ENCODE measurements at places on chromosomes 6 and 20.

GRCh38 chr20:1171461-1172093 is 13.2 kb downstream of the TMEM74B start:
- DNase-seq: no peak

DNA sequence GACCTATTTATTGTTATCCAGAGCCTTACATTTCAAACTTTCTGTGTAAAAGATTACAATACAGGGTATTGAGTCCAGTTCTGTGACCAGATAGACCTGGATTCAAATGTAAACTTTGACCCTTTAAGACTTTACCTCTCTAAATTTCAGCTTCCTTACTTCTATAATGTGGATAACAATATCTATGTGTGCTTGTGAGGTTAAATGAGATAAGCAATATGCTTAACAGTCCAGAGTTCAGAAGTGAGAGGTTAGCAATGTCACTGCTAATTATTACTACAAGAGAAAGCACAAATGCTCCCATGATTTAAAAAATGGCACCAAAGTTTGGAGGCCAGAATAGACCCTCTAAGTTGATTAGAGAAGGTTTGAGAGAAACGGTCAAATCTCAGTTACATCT is 27.5 kb downstream of the EPB41L2 start:
- DNase-seq: no peak

GRCh38 chr20:61015602-61016001 is 236.5 kb upstream of the CDH4 start:
- DNase-seq: no peak

- no peak for DNase-seq
Observed at GRCh38 chr6:142482249-142482648, 180.4 kb downstream of the ADGRG6 start.

DNA sequence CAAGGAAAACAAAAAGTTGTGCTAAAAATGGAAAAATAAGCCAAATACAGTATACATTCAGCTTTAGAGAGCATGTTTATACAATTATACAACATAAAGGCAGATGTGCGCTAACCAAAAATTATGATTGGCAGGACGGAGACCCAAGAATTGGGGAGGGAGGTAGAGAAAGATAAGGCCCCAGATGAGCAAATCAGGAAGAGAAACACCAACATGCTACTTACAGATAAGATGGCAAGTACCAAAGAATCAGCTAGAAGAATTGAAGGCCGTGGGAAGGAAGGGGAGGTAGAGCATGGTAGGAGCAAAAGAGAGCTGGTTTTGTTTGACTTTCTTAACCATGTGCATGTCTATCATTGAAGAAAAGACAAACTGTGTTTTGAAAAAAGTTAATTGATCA is 45.4 kb downstream of the PRND start:
- no peak for DNase-seq

GRCh38 chr20:45821947-45822346 is 5.2 kb downstream of the TNNC2 start:
- no peak for DNase-seq

DNA sequence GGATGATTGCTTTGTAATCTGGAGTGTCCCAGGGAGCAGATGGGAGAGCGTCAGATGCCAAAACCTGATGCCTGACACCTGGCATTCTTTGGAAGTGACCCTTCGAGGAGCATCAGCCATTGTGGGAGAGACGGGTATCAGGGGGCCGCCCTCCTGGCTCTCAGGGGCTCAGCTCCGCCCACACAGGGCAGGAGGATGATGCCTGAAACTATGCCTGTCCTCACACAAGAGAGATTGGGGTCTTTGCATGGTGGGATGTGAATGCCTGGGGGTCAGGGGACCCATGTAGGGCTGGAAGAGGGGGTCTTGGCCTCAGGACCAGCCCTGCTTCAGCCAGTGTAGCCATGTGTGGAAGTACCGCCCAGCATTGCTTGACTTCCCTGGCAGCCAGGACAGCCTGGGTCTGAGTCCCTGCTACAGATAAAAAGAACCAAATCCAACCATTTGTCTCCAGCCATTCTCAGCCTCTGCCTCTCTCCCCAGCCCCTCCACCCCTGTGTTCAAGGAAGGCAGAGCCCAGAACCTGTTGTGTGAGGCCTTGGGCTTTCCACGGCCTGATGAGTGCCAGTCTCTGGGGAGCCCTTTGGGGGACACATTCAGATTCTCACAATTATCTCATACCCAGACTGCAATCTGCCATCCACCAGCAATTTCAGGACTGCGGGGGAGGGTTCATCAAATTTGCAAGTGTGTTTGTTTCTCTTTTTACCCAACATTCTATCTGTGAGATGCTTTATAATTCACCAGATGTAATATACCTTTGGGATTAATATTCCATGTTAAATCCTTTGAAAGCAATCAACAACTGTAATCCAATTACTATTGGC is 371.2 kb downstream of the PREX1 start:
- DNase-seq: no peak

GRCh38 chr20:20205141-20205861 is 153.0 kb downstream of the CFAP61 start:
- DNase-seq: no peak

- DNase-seq: no peak
Observed at GRCh38 chr6:168282985-168283685, 36.4 kb downstream of the DACT2 start.

DNA sequence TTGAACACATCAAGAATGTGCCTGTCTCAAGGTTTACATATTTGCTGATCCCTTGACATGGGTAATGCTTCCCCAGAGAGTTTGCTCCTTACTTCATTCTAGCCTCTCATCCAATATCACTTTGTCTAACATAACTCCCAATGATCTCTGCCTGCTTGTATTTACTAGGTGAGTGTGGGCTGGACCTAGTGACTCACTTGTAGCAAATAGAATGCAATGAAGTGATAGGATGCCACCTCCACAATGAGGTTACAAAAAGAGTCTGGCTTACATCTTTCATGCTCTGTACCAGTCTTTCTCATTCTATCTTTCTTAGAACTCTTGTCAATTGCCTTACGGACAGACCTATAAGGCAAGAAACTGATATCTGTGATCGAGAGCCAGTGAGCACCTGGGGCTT is 44.9 kb upstream of the TMEM200A start:
- DNase-seq: no peak

- DNase-seq: peak; percentile 15
Observed at GRCh38 chr20:36591854-36592641, 13.5 kb upstream of the RAB5IF start.

- DNase-seq: peak; percentile 54
Observed at GRCh38 chr6:149028767-149029405, 282.1 kb downstream of the UST start.

- no peak for DNase-seq
Observed at GRCh38 chr20:30488941-30489613, 768.4 kb upstream of the DEFB115 start.

- no peak for DNase-seq
Observed at GRCh38 chr6:131558922-131559321, 14.1 kb upstream of the ARG1 start.

DNA sequence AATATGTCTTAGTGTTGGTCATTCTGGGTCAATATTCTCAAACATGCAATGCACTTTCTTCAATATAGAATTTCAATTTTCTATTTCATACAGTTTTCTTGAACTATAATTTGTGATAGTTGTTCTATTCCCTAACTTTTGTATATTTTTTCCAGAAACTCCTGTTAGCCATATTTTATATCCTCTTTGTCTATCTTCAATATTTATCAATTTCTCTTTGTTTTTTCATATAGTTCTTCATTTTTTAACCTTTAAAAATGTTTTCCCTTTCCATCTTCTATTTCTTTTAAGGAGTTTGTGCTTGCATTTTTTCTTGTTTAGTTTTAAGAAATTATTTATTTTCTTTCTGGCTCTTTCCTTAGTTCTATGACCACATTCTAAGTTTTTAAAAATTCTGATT is 42.0 kb upstream of the MBOAT1 start:
- DNase-seq: no peak

DNA sequence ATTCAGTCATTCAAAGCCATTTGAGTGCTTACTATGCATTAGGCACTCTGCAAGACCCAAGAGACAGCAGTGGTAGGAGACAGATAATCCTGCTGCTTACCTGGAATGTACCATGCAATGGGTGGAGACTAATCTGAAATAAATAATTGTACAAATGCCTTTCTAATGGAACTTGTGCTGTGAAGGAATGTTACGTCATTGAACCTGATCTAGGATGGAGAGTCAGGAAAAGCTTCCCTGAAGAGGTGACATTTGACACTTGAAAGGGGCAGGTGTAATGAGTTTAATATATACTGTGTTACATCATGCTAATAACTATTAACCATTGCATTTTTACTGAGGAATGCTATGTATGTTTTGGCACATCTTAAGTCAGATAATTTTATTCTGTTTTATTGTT is 491.0 kb upstream of the FLRT3 start:
- no peak for DNase-seq

- no peak for DNase-seq
Observed at GRCh38 chr6:110378552-110378951, 20.4 kb upstream of the METTL24 start.

GRCh38 chr20:62686869-62687830 is 21.5 kb upstream of the NTSR1 start:
- DNase-seq: no peak

GRCh38 chr20:61299618-61300017 is 47.6 kb downstream of the CDH4 start:
- no peak for DNase-seq

DNA sequence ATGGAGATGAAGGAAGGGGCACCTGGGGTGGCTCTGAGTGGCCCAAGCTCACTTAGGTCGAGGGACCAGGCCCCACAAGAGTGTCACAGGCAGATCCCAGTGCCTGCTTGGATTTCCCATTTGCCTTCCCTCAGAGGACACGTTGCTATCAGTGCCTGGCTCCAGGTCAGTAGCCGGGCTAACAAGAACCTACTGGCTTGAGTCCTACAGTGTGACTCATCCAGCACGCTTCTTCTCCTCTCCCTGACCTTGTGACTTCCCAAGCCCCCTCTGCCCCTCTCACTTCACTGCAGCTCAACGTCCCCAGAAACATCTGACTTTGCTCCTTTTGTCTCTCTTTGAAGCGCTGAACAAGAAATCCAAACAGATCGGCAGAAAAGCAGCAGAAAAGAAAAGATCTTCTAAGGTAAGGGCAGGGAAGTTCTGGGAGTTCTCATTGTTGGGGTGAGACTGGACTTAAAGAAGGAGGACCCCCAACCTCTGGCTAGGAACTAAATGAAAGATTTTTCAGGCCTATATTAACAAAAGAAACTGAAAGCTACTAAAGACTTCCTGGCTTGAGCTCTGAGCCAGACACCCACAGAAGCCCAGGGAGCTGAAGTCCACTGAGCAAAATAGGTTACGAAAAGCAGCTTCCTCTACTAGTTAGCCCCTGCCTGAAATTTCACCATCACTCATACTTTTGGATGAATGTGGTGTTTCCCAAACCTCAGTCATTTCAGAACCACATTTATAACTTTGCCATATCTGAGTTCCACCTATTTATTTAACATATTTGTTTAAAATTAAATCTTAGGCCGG is 21.5 kb downstream of the ASIP start:
- no peak for DNase-seq

DNA sequence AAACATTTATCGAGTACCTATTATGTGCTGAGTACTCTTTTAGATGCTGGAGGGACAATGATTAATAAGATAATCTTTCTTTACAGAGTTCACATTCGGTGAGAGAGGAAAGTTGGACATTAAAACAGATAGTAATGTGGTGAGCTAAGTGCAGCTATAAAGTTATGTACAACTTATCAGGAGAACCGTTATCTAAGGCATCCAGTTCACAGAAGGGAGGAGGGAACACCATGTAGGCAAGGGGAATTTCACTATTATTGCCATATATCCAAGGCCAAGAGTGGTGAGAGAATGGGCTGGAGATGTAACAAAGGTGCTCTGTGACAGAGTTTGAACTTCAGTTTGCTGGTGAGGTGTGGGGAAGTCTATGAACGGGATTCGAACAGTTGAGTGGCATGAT is 105.8 kb downstream of the CARMIL1 start:
- DNase-seq: no peak

DNA sequence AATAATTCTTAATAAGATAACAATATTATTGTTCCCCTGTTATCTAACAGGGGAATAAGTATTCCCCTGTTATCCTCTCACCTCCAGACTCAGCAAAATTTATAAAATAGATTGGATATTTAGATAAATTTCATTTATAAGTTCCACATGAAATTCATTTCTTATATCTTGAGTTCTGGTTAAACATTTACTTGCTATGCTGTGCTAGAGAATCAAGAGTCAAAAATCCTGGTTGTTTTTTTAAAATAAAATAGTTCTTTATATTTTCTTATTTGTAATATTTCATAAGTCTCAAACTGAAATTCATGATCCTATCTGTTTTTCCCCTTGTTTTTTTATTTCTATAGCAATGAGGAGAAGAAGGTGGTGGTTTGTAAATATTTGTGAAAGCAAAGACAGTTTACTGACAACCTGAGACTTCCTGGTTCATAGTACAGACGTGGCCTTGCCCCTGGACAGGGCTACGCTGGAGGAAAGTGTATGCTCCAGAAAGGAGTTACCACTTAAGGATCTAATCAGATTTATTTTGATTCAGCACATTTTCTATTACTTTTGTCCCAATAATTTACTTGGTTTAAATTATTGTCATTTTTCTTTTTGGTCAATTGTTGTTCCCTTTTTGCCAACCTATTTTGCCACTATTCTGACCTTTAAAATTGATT is 37.8 kb upstream of the MARCKS start:
- no peak for DNase-seq

GRCh38 chr6:136284909-136285308 is 4.7 kb downstream of the BCLAF1 start:
- no peak for DNase-seq

GRCh38 chr6:26360451-26361416 is 4.3 kb upstream of the BTN3A2 start:
- no peak for DNase-seq

- no peak for DNase-seq
Observed at GRCh38 chr20:64261138-64261537, 5.6 kb downstream of the PCMTD2 start.

DNA sequence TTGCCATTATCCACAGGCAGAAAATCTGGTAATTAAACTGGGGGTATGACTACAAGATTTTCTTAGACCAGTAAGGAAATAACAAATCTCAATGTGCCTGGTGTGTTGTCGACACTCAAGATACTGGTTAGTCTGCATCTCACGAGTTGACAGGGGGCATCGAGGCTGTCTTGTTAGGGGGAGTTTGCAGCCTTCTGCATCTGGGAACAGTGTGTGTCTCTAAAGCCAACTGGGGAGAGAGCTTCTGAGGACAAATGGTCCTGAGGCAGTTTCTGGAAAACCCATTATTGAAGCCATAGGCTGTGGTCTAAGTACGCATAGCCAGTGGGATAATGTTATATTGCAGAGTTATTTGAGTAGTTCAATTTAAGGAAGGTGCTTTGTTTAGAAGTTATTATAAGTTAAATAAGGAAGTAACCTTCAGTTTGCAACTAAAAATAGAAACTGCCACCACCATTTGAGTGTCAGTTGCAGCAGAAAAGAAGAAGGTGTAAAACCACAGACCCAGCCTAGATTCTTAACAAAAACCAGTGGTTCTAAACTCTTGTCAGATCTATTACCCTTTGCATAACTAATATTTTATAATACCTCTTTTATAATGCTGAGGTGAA is 15.4 kb upstream of the MAPK13 start:
- no peak for DNase-seq

Measured in effector CD8-positive, alpha-beta T cell (primary cell).